ENCODE measurements at places on chromosomes 12 and 14.

DNA sequence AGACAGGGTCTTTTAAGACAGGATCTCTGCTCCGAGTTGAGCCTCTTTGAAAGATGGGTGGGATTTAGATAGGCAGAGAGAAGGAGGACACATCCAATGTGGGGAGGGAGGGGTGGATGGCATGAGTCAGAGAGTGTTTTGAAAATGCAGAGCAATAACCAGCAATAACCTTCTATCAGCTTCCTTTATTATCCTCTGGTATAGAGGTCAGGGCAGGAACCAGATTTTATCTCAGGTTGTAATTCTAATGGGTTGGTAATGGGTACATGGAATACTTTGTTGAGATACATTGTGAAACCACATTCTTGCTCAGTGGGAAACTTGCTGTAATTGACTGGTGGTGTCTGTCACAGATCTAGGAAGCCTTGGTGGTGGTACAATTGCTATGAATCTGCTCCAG, 37.6 kb upstream of the CCDC63 start:
- no peak for DNase-seq

DNA sequence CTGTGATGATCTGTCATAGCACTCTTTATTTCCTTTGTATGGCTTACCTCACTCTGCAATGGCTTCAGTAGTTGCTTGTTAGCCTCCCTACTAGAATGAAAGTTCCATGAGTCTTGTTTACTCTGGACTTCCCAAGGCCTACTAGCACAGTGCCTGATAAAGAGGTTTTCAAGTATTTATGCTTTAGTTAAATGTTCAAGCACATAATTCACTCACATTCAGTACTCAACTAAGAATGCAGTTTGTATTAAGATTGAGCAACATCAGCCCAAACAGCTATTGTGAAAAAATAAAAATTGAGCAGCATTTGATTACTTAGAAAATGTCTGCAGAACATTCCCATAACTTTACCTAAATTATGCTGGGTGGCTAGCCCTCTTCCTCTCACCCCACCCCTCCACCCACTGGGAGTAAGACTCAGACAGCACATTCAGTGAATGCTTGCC, 158.9 kb upstream of the AMIGO2 start:
- DNase-seq, result no peak

GRCh38 chr12:70883855-70884254, 36.7 kb downstream of the PTPRR start:
- no peak for DNase-seq

DNA sequence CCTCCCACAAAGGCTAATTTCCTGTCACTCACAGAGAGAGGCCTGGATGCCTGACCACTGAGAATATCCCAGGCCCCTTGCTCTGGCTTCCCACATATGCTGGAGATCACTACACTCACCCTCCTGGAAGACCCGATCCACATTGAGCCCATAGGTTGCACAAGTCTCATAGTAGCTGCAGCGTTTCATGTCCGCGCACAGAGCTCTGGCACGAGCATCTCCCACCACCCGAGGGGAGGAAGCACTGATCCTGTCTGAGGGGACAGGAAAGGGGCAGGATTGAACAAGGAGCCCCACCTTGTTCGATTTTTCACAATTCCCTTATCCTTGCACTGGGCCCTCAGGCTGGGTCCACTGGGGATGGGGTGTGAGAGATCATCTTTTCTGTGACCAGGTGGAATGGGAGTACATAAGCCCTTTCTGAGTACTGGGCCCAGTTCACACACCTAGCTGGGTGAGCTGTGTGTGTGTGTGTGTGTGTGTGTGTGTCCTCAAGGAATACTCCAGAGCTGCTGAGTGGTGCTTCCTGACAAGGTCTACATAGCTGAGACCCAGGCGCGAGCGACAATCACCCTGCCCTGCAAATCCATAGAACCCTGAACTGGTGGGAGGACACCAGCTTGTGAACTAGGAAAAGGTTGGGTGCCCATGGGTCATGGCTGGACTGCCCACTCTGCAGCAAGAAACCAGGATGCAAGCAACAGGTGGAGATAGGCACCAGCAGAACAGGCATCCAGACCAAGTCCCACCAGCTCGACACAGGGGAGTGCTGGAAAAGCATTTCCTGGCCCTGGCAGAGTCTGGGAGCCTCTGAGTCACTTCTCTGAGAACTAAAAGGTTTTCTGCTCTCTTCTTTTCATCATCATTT, 5.6 kb downstream of the AGAP2 start:
- DNase-seq, result no peak
